ENCODE measurements at places on chromosomes 6 and 20.

- no peak for DNase-seq
Observed at GRCh38 chr6:163460307-163460782, 45.8 kb downstream of the QKI start.

- DNase-seq: no peak
Observed at GRCh38 chr20:56428410-56428809, 16.4 kb downstream of the CASS4 start.

- no peak for DNase-seq
Observed at GRCh38 chr6:27531772-27532459, 59.0 kb upstream of the ZNF184 start.

DNA sequence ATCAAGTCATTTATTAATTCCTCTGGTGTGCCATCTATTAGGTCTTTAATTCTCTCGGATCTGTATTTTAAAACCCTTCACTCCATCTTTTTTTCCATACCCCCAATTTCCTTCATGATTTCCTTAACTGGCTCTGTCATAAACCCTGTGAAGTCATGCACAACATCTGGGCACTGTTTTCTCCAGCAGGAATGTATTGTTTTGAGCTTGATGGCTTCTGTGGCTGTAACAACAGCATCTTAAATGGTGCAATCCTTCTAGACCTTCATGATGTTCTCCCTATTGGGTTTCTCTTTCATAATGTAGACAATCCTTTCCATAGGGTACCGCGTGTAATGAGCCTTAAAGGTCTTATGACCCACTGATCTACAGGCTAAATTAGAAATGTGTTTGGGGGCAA lies 29.0 kb downstream of the CDK19 start:
- no peak for DNase-seq

- no peak for DNase-seq
Observed at GRCh38 chr6:26394289-26394688, 7.8 kb upstream of the BTN3A1 start.

DNA sequence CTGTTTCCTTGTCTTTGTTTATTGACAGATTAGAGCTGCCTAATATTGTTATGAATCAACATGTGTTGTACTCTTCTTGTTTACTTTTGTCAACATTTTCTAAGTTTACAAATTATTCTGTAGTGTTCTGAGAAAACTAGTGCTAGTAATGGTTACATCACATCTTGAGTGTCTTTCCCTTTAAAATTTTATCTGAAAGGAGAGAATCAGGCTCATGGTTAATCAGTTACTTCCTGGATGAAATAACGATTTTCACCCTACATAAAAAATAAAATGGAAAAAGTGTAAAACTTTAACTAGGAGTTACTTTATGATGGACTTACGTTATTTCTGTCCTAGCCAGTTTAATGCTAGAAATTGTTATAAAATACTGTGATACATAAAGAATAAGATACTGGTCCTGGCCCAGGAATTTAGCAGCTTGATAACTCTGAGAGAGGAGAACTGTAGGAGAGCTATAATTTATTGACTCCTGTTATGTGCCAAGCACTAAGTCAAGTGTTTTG lies 26.4 kb upstream of the BMP5 start:
- no peak for DNase-seq

- no peak for DNase-seq
Observed at GRCh38 chr6:148854992-148855391, 108.2 kb downstream of the UST start.

All from activated T-helper 1 cell treated with anti-CD3 and anti-CD28 coated beads, Interleukin-2, amount 50 U/mL, for 16 hours (primary cell).